ENCODE measurements at places on chromosomes 11 and 22.

DNA sequence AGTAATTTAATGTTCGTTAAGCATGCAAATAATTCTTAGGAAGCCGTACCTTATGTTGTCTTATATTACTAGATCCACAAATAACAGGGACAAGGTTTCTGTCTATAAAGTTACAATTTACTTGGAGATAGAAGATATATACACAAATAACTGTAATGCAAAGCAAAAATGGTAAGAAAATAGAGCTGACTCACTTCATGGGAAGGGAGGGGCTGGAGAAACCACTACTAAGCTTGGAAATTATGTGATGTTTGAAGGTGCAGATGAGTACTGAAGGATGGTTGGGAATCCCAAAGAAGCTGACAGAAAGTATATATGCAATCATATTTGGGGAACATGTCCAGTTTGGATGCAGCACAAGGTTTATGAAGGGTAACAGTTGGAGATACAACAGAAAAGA, 4.0 kb downstream of the NPAT start:
- no peak for DNase-seq

DNA sequence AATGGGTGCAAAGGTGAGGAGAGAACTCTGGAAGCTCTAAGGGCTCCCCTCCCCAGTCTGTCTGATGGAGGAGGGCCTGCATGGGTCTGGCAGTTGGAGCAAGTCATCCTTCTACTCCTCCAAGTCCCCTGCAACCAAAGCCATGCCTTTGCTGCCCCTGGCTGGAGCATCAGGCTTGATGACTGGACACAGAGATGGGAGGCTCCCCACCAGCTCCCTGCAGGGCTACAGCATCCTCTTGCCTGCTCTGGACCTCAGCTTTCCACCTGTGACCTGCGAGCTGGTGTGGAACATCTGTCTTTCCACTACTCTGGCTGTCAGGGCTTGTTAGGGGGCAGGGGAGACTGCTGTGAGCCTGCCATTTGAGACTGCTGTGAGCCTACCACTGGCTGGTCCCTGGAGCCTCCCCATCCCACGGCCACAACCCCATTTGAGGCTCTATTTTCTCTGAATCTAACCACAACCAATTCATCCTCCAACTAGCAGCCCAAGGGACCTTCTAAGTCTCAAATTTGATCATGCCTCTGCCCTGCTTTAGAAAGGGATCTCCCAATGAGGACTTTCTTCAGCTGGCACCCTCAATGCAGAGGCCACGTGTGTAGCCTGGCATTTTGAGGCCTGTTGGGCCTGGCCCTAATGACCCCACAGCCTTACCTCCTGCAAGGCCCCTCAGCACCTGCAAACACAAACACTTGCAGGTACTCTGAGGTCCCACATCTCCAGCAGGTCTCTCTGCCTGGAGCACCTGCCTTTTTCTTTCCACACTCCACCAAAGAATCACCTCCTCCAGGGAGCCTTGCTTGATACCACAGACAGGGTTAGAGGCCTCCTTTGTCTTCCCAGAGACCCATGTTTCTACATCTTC, 9.9 kb downstream of the P2RY6 start:
- no peak for DNase-seq

GRCh38 chr11:76699451-76700091, 29.0 kb upstream of the LRRC32 start:
- DNase-seq = no peak

- DNase-seq = no peak
Observed at GRCh38 chr11:8081591-8082250, 710 bp downstream of the TUB start.

DNA sequence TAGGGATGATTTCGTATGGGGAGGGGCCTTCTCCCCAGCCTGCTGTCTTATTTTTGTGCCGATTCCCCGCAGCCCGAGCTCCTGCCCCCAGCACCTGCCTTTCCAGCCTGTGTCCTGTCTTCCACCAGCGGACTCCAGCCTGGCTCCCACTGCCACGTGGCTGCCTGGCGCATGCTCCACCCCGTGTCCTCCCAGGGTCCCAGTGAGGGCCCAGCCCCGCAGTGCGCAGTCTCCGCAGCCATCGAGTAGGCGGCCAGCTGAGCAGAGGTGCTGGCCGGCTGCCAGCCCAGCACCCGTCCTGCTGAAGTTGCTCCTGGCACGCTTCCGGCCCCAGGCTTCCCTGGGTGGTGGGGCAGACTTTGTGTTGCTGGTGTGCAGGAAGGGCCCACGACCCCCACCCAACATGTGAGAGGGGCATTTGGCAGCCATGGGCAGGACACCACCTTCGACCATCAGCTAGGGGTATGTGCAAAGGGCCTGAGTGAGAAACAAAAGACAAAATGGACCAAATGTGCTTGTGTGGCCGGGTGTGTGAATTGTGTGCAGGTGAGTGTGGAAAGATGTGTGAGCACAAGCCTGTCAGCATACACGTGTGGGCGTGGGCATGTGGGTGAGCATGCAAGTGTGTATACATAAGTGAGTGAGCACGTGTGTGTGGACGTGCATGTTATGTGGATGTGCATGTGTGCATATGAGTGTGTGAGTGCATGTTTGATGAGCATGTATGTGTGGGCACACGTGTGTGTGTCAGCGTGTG, 55.9 kb downstream of the RTN4R start:
- DNase-seq = no peak

DNA sequence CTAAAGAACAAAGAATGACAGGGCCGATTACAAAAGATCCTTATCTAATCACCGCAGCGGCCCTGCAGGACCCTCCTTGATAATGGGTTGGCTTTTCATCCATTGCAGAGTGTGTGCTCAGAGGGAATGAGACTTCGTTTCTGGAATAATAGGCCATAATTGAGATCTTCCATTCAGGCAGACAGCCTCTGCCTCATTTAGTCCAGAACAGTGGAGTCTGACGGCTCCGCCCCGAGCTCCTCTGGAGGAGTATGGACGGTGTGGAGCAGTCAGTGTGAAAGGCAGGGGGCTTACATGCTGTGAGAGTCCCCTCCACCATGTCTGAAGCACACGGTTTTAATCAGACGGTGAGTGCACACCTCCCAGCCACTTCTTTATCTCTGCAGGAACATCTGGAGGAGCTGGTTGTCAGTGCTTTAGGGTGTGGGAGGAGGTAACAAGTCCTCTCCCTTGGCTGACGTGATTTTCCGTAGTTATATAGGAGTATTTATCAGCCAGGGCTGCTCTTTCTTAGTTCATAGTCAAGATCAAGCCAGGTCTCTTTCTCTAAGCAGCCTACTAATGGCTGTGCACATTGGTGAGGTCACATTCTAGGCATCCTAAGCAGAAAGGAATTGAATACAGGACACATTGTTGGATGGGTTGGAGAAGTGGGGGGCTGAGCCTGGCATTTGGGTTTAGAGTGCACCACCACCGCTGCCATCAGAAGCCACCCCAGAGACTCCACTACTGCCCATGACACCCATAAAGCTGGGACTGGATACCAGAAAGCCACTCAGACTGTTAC, 1477.9 kb downstream of the TBC1D22A start:
- no peak for DNase-seq

DNA sequence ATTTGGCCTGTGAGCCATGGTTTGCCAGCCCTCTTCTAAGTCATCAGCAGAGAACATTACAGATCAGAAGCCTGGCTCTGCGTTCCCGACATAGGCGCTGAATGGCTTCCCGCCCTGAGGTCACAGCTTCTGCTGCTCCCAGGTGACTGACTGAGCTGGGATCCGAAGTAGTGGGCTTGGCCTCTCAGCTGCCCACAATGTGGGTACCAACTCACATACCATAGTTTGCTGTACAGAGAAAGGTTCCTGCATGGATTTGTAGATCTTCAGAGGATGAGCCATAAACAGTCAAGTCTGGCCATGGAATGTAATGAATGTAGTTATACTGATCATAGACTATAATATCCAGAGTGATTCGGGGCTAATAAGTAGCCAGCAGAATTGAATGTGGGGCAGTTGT, 42.6 kb downstream of the TEAD1 start:
- DNase-seq = no peak
